ENCODE measurements at places on chromosomes 12 and 14. TPM values are rescaled to one million over a fixed set of nuclear protein-coding genes. Genes with fewer than 3 reads are reported as not detected.

Gene ATXN2
- 74.8 TPM for total RNA-seq

DNA sequence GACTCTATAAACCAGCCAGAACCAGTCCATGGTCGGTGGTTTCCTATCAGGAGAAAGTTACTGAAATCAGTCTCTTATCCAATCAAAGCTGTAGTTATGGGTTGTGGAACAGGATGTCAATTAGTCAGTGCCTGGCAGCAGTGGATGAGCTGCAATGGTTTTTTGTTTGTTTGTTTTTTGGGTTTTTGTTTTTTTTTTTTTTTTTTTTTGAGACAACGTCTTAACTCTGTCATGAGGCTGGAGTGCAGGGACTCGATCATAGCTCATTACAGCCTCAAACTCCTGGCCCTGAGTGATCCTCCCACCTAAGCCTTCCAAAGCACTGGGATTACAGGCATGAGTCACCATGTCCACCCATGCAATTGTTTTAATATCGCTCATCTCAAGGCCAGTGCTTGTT lies 113.3 kb upstream of the CAND1 start:
- H3K36me3 ChIP-seq = no peaks in the 10 kb centered on the region
- H3K27me3 ChIP-seq = no peaks in the 10 kb centered on the region
- no peak for DNase-seq
- no peaks in the 10 kb centered on the region for H3K4me1 ChIP-seq
- no peak overlapping the region for H3K4me3 ChIP-seq

DNA sequence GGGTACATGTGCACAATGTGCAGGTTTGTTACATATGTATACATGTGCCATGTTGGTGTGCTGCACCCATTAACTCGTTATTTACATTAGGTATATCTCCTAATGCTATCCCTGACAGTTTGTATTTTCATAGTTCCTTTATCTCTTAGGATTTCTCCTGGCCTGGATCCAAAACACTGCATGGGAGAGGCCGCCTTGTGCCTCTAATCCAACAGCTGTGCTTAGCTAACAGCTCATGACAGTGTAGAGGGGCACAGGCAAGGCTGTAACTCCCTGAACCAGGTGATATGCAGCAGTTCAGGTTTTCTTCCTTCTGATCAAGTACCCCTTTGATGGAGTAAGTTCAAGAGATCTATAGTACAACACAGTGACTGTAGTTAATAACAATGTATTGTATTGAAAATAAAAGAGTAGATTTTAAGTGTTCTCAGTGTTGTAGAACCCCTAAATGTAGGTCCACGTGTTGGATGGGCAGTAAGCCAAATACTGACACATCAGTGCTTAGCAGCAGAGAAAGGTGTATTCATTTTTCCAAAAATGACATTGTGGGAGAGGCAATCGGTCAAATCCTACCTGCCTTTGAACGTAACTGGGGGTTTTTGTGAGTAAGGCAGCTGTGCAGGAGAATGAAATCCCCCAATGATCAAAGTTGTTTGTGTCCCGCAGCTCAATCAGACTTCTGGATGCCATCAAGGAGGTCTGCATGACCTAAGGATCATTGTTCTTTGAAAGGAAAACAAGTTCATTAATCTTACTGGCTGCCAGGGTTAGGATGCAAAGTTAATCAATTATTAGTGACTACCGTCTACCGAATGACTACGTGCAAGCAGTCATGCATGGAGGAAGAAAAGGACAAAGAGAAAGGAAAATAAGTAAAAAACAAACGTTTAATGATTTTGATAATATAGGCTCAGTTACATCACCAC lies 89.3 kb upstream of the FGD4 start:
- H3K27me3 ChIP-seq = no peaks in the 10 kb centered on the region
- no peak for DNase-seq
- H3K27ac ChIP-seq = no peak overlapping the region
- no peaks in the 10 kb centered on the region for H3K4me1 ChIP-seq
- H3K36me3 ChIP-seq = no peaks in the 10 kb centered on the region

- H3K27me3 ChIP-seq = no peaks in the 10 kb centered on the region
- H3K4me1 ChIP-seq = peaks cover 9% of the 10 kb centered on the region
- no peak overlapping the region for H3K27ac ChIP-seq
- H3K4me3 ChIP-seq = no peak overlapping the region
- H3K36me3 ChIP-seq = no peaks in the 10 kb centered on the region
Measured at GRCh38 chr14:70780396-70781075, 28.8 kb downstream of the MAP3K9 start.

- H3K27ac ChIP-seq = no peak overlapping the region
- H3K4me3 ChIP-seq = no peak overlapping the region
- peaks cover 3% of the 10 kb centered on the region for H3K27me3 ChIP-seq
- no peak for DNase-seq
- no peaks in the 10 kb centered on the region for H3K36me3 ChIP-seq
- H3K4me1 ChIP-seq = no peaks in the 10 kb centered on the region
Measured at GRCh38 chr12:88579601-88580050, 645 bp downstream of the KITLG start.

GRCh38 chr14:101444116-101444515 lies 117.2 kb upstream of the DIO3 start:
- no peaks in the 10 kb centered on the region for H3K36me3 ChIP-seq
- DNase-seq = no peak
- peaks cover 25% of the 10 kb centered on the region for H3K4me1 ChIP-seq
- peaks cover 34% of the 10 kb centered on the region for H3K27me3 ChIP-seq
- H3K4me3 ChIP-seq = no peak overlapping the region

DNA sequence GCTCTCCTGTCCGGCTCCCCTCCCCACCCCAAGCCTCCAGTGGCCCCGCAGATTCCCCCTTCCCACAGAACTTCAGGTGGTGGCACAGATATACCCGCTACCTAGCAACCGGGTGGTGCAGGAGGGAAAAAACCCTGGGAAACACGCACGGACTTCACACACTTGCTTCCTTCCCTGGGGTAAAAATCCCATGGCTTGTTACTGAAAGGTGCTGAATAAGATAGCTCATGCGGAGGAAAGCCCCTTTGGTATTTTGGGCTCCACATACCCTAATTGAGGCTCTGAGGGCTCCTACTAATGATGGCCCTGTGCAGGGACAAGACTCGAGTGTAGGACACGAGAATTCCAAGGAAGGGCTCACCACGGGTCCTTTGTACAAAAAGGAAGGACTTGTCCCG lies 869 bp upstream of the RIMBP2 start:
- no peak overlapping the region for H3K4me3 ChIP-seq
- H3K4me1 ChIP-seq = no peaks in the 10 kb centered on the region
- DNase-seq = no peak
- H3K27ac ChIP-seq = no peak overlapping the region
- no peaks in the 10 kb centered on the region for H3K27me3 ChIP-seq

- no peaks in the 10 kb centered on the region for H3K36me3 ChIP-seq
- no peak overlapping the region for H3K4me3 ChIP-seq
- H3K4me1 ChIP-seq = no peaks in the 10 kb centered on the region
Measured at GRCh38 chr12:95443459-95443858, 30.5 kb upstream of the METAP2 start.
